Heart left ventricle (tissue), 16 donors: ENCODE measurements at places on chromosomes 2 and 18. TPM values are rescaled to one million over a fixed set of nuclear protein-coding genes. Genes with fewer than 3 reads are reported as not detected.

WNT10A gene
- total RNA-seq: not detected

GREB1L gene
- total RNA-seq: 8.7 TPM

CYP27C1 gene
- not detected for total RNA-seq

ABCA12 gene
- total RNA-seq: not detected

MROH2A gene
- 0.75 TPM for total RNA-seq

CCDC93 gene
- 15.6 TPM for total RNA-seq

ANKRD36B gene
- 7.5 TPM for total RNA-seq

M1AP gene
- not detected for total RNA-seq

ST8SIA3 gene
- not detected for total RNA-seq

MSTN gene
- not detected for total RNA-seq

HRH4 gene
- total RNA-seq: not detected

LYG2 gene
- total RNA-seq: not detected

TPO gene
- 9.5 TPM for total RNA-seq

SLC40A1 gene
- total RNA-seq: 104 TPM

TRPM8 gene
- not detected for total RNA-seq

IL36G gene
- total RNA-seq: not detected

NEURL3 gene
- total RNA-seq: not detected

CPSF3 gene
- 16.4 TPM for total RNA-seq

KIAA2012 gene
- not detected for total RNA-seq

ANKRD62 gene
- not detected for total RNA-seq

ZNF385B gene
- 2.3 TPM for total RNA-seq

POTEC gene
- not detected for total RNA-seq

LDLRAD4 gene
- total RNA-seq: 27.7 TPM

FEV gene
- total RNA-seq: not detected

COBLL1 gene
- 13.7 TPM for total RNA-seq

ATP6V1C2 gene
- total RNA-seq: not detected

ADD2 gene
- total RNA-seq: 5.6 TPM

LYPD6B gene
- total RNA-seq: not detected

UGT1A10 gene
- not detected for total RNA-seq

APLF gene
- total RNA-seq: 6.1 TPM

GLI2 gene
- total RNA-seq: 2.0 TPM

TMEM237 gene
- total RNA-seq: 25.2 TPM

CHRNG gene
- total RNA-seq: not detected

LYG1 gene
- 0.64 TPM for total RNA-seq

COL4A3 gene
- total RNA-seq: 1.7 TPM

LRATD1 gene
- 3.2 TPM for total RNA-seq

AQP12B gene
- not detected for total RNA-seq

CRYGD gene
- total RNA-seq: not detected

KCNE4 gene
- 3.1 TPM for total RNA-seq

TMEM178A gene
- 4.6 TPM for total RNA-seq

CNDP1 gene
- total RNA-seq: not detected

SPDYA gene
- not detected for total RNA-seq

ALLC gene
- total RNA-seq: not detected

C1QL2 gene
- total RNA-seq: not detected

C2orf72 gene
- not detected for total RNA-seq

DNAH7 gene
- total RNA-seq: not detected

C1GALT1C1L gene
- total RNA-seq: 0.66 TPM

DCTN1 gene
- 211 TPM for total RNA-seq

MATN3 gene
- 0.26 TPM for total RNA-seq

AMER3 gene
- total RNA-seq: not detected

ZDBF2 gene
- total RNA-seq: 7.3 TPM
